T follicular helper cell (primary cell): ENCODE measurements at places on chromosomes 2 and 18.

DNA sequence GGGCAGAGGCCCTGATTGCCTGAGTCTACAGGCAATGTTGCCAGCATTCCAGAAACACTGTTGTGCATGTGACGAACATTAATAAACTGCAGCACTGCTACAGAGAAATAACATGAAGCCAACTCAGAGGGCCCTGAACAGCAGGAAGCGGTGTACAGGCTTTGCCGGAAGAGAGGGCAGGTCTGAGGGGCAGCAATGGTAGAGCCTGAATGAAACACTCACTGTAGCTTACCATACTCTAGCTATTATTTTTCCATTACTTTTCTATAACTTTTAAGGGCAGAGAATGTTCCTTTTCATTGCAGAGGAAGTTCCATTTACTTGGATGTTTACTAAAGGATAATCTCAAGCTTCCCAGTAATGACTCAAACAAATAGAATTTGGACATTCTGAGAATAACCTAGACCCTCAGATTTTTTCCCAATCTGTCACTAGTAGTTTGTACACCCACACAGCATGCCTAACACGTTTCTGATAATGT, 150.4 kb downstream of the MTX2 start:
- no peak for DNase-seq

DNA sequence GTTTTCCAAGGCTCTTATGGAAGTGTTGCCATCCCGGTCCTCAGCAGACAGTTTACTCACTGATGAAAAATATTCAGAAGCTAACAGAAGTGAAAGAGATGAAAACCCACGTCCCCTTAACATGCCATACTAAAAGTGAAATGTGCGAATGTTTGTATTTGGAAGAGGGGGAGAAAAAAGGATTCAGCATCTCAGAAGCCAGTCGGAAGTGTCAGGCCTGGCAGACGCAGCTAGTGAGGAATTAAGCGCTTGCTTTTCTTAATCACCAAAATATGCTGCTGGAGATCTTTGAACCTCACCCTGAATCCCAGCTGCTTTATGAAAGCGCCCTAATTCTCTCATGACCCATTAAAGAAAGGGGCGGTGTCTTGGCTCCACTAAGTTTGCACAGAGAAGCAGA, 653.7 kb downstream of the DCDC2C start:
- no peak for DNase-seq

DNA sequence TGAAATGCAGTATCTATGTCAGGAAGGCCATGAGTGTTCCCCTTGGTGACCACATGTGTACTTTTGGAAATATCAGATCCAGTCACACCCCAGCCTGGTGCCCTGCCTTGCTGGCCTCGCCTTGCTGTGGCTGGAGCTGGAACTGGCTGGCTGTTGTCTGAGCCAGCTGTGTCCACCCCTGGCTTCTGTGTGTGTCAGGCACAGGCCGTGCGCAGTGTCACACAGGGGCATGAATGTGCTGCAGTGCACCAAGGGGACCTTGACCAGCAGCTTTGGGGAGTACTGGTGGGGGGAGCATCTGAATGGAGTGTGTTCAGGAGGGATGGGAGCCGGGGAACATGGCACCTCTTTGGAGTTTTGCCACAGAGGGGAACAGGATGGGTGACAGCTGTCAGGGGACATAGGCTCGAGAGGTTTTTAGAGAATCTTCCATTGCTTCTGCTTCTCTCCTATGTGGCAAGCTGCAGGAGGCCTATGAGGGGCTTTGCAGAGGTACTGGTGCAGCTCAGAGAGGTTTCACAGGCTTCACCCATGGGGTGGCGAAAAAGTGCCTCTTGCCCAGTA, 44.7 kb upstream of the FAHD2A start:
- no peak for DNase-seq

- no peak for DNase-seq
Measured at GRCh38 chr2:234694244-234695013, 197.5 kb upstream of the ARL4C start.

- no peak for DNase-seq
Measured at GRCh38 chr2:121888189-121888557, 132.7 kb downstream of the TSN start.

- no peak for DNase-seq
Measured at GRCh38 chr18:22840606-22841144, 92.5 kb upstream of the RBBP8 start.

DNA sequence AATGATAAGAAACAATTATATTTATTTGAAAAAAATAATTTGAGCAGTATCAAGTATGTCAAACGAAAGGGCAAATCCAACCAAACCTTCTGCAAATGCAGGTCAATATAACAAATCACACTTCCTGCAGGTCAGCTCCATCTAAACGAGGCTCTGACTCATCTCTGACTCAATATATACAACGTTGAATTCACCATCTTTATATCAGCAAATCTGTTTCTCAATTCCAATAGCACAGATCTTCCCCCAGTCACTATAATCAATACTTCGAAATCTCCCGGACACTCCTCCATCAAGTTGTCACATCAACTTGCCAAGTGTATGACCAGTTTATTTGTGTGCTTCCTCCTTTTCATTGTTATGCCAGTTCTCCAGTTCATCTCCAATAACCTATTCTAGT, 388.9 kb downstream of the ZEB2 start:
- no peak for DNase-seq

DNA sequence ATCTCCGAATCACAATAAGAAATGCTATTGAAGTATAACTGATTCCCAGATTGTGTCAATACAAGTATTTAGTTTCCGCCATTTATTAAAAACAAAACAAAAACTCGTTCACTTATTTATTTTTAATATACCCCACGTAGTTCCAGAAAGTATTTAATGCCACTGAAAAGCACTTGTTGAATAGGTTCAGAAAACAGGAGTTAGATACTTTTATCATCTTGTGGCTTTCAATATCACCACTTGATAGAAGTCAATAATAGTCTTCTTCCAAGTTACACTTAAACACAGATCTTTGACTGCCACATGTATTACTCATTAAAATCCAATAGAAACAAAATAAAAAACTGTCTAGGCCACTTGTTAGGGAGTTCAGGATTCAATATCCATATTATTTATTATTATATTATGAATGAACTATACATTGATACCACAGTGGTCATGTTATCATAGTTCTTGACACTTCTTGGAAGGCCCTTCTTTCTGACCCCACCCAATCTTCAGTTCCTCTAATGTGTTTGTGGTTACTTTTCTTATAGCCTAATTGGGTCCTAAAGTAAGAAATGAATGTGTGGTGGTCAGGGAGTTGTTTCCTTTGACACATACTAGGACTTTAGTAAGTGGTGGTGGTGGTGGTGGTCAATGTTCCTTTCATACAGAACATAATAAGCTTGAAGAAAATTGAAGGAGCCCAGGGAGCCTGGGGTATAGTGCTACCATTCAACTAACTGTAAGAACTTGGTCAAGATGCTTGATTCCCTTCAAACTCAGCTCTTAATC, 221.3 kb upstream of the ITGA4 start:
- no peak for DNase-seq

- DNase-seq: no peak
Measured at GRCh38 chr2:241943209-241943850, 73.8 kb downstream of the RTP5 start.

DNA sequence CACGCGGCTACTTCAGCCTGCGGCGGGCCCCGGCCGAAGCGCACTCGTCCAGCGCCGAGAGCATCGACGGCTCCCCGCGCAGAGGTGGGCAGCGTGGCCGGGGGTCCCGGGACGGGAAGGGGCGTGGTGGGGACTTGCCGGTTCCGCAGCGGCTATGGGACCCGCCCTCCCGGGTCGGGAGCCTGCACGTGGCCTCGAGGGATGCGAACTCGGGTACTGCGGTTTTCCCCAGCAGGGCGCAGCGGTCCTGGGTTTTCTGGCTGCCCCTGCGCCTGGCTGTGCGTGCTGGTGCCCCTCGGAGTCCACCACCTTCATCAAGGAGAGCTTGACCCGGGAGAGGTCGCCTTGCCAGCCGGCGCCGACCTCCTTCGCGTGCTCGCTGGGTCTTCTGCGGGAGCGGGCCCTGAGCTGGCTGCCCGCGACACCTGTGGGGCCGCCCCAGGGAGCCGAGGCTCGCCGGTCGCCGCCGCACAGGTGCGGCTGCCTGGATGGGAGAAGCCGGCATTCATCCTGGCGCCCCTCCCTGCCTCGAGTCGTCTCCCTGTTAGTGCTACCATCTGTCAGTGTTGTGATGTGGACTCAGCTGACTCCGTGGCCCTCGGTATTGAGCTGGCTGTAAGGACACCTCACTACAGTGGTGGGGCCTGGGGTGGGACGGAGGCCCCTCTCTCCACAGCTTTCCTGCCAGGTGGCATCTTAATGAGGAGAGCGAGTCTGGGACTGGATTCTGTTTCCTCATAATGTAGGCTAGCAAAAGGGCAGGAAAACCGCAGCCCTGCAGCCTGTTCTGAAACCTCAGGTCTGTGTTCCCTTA, 177.3 kb downstream of the AGAP1 start:
- no peak for DNase-seq

- no peak for DNase-seq
Measured at GRCh38 chr2:38233231-38233983, 143.7 kb downstream of the ATL2 start.

DNA sequence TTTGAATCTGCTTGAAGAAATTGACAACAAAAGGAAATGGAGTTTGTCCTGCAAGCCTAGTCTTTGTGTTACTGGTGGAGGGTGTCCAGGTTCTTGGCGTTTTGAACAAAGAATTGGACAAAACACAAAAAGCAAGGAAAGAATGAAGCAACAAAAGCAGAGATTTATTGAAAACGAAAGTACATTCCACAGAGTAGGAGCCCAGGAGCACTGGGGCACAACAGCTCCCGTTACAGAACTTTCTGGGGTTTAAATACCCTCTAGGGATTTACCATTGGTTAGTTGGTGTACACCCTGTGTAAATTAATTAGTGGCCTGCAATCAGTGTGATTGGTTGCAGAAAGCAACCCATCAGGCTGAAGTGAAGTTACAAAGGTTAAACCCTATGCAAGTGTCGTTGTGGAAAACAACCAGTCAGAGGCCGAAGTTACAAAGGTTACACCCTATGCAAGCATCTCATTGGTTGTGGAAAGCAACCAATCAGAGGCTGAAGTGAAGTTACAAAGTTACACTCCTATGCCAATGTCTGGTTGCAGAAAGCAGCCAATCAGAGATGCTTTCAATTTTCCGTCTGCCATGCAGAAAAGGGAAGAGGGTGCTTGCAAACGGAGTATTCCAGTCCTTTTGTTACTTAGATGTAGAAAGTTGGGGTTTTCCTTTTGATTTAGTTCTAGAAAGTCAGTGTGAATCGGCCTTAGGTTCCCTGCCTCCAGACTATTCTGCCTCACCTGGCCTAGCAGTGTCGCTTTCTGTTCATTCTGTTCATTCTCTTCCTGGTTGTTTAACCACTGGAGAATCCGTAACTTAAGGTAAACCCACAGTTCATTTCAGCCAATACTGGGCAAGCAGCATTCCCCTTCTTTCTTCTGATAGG, 47.6 kb upstream of the PTH2R start:
- no peak for DNase-seq

DNA sequence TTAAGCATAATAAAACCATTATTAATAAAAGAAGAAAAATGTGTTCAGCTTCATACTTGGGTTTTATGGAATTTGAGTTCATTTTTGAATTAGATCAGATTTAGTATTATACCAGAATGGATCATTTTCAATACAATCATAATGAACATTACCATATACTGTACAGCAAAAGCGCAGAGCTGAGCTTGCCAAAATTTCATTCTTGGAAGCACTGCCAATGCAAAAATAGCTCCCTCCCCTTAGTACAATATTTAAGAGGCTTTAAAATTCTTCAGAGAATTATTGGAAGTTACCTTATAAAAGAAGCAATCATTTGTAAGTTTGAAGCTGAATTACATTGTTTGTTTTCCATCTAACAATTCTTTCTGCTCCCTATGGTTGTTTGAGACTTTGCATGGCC, 938.1 kb upstream of the SLC39A10 start:
- DNase-seq: no peak

DNA sequence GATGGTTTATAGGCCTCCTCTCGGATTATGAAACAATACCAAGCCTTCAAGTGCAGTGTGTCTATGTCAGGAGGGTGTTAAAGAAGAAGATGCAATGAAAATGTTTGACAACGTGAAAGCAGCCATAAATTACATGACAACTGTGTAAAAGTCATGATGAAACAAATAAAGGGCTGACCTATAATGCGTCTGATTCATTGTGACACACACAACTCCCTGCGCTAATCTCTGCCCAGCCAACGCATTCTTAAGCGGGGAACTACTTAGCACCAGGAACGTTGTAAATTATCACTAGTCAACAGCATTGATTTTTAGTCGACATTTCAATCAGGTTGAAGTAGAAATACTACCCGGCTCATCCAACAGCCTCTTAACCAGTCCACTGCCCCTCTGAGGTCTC, 26.8 kb downstream of the BCL11A start:
- DNase-seq: no peak

- DNase-seq: no peak
Measured at GRCh38 chr2:43293744-43294695, 67.6 kb upstream of the ZFP36L2 start.

DNA sequence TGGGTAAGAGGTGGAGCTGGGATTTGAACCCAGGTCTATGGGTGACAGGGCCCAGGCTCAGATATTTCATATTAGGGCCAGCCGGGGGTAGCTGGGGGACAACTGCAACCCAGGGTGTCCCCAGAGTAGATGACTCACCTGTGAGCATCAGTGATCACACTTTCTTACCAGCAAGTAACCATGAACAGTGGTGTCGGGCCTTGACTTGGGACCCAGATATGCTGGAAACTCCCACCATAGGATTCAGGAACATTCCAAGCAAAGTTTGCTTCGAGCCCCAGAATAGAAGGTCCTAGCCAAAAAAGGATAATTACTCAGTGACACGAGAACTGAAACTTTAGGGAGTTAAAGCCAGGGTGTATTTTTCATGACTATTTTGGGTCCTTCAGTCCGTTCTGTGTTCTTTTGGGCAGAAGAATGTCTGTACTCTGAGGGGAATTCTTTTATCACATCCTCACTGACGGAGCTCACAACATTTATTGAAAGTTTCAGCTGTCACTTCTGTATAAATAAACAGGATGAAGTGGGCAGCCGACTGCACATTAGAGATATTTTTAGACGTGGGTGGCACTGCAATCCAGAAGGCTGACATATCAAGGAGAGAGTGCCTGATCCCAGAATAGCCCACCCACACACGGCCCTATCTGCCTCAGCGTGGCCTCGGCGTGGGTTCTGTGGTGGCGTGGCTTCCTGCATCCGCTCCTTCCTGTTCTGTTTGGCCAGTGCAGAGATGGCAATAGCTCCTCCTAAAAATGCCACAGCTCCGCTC, 45.6 kb downstream of the RAMP1 start:
- DNase-seq: no peak

GRCh38 chr2:25386971-25387875, 45.5 kb upstream of the DNMT3A start:
- no peak for DNase-seq

- DNase-seq: no peak
Measured at GRCh38 chr18:46623541-46623940, 33.5 kb downstream of the LOXHD1 start.

DNA sequence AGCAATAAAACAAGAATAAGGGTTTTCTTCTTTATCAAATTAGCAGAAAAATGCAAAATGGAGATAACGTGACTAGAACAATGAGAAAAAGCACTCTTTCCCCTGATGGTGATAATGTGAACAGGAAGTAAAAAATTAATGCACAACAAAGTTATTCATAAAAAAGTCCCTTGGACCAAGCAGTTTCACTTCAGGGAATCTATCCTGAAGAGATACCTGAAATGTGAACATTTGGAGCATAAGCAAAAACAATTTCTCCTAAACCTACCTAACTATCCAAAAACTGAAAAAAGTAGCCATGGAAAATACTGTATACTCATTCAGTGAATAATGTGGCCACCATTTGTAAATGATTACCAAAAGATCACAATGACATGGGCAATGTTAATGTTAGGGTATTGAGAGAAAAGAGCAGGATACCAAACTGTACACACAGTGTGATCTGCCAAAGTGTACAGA, 48.7 kb downstream of the TRIP12 start:
- DNase-seq: no peak
